ENCODE measurements at places on chromosomes 6 and 20. TPM values are rescaled to one million over a fixed set of nuclear protein-coding genes. Genes with fewer than 3 reads are reported as not detected.

TBC1D20 gene
- 46.7 TPM for total RNA-seq

OLIG3 gene
- not detected for total RNA-seq

SLC2A10 gene
- 31.5 TPM for total RNA-seq

ZNF311 gene
- total RNA-seq, result 3.7 TPM

PREX1 gene
- 50.7 TPM for total RNA-seq

DTD1 gene
- 41.6 TPM for total RNA-seq

CLVS2 gene
- total RNA-seq, result under 0.01 TPM

FGD2 gene
- total RNA-seq, result 182 TPM

DNA sequence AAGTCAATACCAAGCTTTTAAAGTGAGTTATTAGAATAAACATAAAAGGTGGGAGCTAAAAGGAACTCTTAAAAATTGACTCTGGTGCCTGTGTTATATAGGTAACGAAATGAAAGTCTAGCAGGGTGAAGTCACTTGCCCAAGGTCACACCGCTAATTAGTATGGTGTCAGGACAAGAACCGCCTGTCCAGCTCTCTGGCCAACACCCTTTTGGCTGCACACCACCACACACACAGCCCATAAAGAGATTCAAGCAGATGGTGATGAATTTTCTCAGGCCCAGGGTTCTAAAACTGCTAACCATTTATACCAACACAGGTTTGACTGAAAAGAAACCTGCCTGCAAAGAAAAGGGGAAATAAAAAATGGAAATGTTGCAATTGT, 20.2 kb downstream of the GFOD1 start:
- no peaks in the 10 kb centered on the region for H3K27me3 ChIP-seq
- peaks cover 5% of the 10 kb centered on the region for H3K4me1 ChIP-seq
- DNase-seq, result no peak
- H3K4me3 ChIP-seq, result no peak overlapping the region
- H3K27ac ChIP-seq, result no peak overlapping the region

DNA sequence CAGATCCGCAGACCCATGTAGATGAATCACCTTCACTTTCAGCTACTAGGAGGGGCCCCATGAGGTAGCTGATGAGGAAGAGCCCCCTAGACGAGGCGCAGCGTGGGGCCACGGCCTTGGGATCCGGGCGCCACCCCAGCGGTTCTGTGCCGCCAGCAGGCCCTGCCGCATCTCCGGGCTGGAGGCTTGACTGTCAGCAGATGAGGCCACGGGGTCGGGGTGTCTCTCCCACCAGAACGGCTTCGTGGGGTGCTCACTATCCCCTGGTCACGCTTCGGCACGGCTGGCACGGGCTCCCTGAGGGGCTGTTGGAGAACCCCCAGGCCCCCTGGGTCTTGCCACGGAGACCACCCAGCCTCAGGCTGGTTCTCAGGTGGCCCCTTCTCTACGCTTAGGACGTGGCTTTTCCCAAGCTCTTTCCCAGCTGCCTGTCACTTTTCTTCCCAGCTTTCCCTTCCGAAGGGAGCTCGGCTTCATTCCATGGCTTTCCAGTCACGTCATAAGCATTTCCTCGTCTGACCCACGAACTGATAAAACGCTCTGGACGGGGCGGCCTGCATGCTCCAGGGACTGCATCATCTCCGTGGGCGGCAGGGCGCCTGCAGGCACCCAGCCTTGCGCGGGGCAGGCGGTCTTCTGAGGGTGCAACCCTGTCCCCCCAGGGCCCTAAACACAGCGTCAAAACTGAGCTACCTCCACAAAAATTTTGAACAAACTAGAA, 85.9 kb downstream of the THBS2 start:
- no peak overlapping the region for H3K27ac ChIP-seq
- H3K4me3 ChIP-seq, result no peak overlapping the region
- no peaks in the 10 kb centered on the region for H3K4me1 ChIP-seq
- H3K27me3 ChIP-seq, result no peaks in the 10 kb centered on the region

GRCh38 chr6:11428371-11428770, 109.2 kb upstream of the TMEM170B start:
- H3K4me1 ChIP-seq, result peaks cover 63% of the 10 kb centered on the region
- no peak overlapping the region for H3K27ac ChIP-seq
- no peaks in the 10 kb centered on the region for H3K27me3 ChIP-seq
- no peak overlapping the region for H3K4me3 ChIP-seq
- DNase-seq, result no peak

DNA sequence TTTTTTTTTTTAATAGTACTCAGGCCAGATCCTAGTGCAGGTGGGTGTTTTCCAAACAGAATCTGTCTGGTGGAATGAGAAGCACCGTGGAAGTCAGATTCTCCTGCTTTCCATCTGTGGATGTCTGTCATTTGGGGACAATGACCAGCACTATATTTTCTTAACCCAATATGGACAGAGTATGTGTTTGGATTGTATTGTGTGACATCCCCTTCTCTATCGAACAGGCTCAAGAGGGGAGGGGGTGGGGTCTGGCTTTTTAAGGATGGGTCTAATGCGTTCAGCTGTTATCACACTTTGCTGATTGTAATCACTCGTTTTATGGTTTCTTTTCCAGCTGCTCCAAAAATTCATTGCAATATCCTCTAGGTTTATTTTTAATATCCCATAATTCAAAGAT, 197.5 kb upstream of the CEP162 start:
- no peaks in the 10 kb centered on the region for H3K27me3 ChIP-seq
- peaks cover 10% of the 10 kb centered on the region for H3K4me1 ChIP-seq
- no peaks in the 10 kb centered on the region for H3K36me3 ChIP-seq

DNA sequence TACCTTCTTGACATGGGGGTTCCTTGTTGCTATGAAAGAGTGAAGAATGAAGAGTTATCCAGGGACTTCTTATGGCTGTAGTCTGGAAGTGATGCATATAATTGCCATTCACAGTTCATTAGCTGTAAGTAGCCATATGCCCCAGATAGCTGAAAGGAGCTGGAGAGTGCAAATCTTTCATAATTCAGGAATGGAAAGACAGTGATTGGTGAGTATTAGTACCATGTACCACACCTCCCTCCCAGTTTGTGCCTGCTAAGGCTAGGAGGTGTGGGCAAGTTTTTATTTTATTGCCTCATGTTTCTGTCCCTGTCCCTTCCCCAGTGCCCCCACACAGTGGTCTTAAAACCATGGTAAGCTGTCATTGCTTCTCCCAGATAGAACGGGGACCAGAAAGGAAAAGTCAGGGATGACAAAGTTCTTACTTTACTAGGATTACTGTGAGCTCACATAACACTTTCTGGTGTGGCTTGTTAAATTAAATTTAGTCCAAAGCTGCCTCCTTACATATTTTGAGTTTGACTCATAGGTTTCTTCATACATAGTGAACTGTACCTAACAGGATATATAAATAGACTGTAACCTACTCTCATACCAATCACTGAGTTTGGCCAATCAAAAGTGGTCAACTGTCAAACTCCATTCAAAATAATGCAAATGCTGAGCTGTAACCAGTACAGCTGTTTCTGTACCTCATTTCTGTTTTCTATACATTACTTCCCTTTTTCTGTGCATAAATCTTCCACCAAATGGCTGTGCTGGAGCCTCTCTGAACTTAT, 119.4 kb downstream of the RFPL4B start:
- no peaks in the 10 kb centered on the region for H3K27me3 ChIP-seq
- H3K4me1 ChIP-seq, result no peaks in the 10 kb centered on the region
- H3K27ac ChIP-seq, result no peak overlapping the region
- H3K36me3 ChIP-seq, result no peaks in the 10 kb centered on the region
- DNase-seq, result no peak

DNA sequence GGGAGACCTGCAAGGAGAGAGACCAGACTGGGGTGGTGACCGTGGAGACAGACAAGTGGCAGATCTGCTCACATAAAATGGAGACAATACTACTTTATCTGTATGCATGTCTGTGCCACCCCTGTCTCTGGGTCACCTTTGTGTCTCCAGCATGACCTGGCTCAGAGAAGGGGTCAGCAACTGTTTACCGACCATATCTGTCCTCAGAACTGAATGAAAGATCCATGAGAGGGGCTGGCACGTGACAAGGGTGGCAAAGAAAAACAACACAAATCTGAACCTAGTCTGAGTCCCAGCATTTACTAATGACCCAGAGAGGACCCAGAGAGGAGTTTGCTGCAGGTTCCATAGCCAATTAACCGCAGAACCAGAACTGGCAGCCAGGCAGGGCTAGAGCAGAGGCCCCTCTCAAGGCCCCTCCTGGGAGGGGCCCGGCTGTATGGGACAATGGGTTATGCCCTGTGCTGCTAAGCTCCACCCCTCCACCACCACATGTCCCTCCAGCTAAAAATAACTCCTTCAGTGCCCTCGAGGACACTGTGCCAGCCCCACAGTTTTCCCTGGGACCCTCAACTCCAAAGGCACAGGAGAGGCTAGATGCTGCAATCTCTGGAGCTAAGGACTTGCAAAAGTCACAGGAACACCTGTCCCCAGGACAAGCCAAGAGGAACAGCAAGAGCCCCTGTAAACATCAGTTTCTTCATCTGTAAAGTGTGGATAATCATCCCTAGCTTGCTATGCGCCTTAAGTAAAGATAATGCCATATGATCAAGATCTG, 2.2 kb downstream of the AHCY start:
- peaks cover 6% of the 10 kb centered on the region for H3K4me1 ChIP-seq
- H3K27me3 ChIP-seq, result no peaks in the 10 kb centered on the region
- no peak for DNase-seq
- no peak overlapping the region for H3K27ac ChIP-seq
- no peaks in the 10 kb centered on the region for H3K36me3 ChIP-seq

GRCh38 chr6:167665698-167666330, 160.9 kb upstream of the AFDN start:
- H3K4me3 ChIP-seq, result no peak overlapping the region
- H3K27ac ChIP-seq, result no peak overlapping the region
- no peak for DNase-seq
- no peaks in the 10 kb centered on the region for H3K36me3 ChIP-seq
- no peaks in the 10 kb centered on the region for H3K27me3 ChIP-seq

DNA sequence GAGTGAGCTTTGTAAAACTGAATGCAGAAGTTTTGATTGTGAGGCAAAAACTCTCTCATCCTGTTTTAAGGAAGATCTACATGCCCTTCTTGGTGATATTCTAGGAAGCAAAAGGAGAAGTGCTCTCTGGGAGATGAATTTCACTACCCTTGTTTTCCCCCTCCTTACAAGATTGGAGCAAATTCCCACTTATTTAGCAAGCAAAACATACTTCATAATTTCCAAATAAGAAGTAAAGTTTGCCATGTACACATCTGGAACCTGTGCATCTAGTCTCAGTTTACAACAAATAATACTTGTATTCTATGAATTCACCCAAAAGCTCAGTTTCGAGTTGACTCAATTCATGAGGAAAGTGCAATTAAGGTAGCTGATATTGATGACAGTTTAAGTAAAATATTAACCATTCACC, 27.6 kb upstream of the IFNGR1 start:
- H3K27me3 ChIP-seq, result no peaks in the 10 kb centered on the region
- H3K4me3 ChIP-seq, result no peak overlapping the region
- H3K36me3 ChIP-seq, result no peaks in the 10 kb centered on the region
- no peaks in the 10 kb centered on the region for H3K4me1 ChIP-seq

- H3K36me3 ChIP-seq, result no peaks in the 10 kb centered on the region
- no peak for DNase-seq
- H3K27ac ChIP-seq, result no peak overlapping the region
- H3K4me3 ChIP-seq, result no peak overlapping the region
- peaks cover 12% of the 10 kb centered on the region for H3K4me1 ChIP-seq
These were observed 378.7 kb downstream of the ZFAND3 start for GRCh38 chr6:38198219-38198618.

All from tibial nerve (tissue), 4 donors.